ENCODE measurements at places on chromosomes 7 and 10. TPM values are rescaled to one million over a fixed set of nuclear protein-coding genes. Genes with fewer than 3 reads are reported as not detected.

Gene ARL3
- 4.8 TPM for total RNA-seq

Gene PHKG1
- 1.9 TPM for total RNA-seq

Gene CFAP69
- total RNA-seq = 0.20 TPM

Gene ANKRD61
- 0.35 TPM for total RNA-seq

Gene NPSR1
- not detected for total RNA-seq

Gene TEX36
- not detected for total RNA-seq

Gene TMEM270
- not detected for total RNA-seq

Gene TMEM178B
- total RNA-seq = 0.37 TPM

Gene LIPF
- not detected for total RNA-seq

Gene DDC
- total RNA-seq = 0.38 TPM

Gene GFRA1
- total RNA-seq = 0.11 TPM

Gene SRRM3
- total RNA-seq = 0.10 TPM

Gene LIPJ
- total RNA-seq = not detected

Gene ATP5F1C
- total RNA-seq = 260 TPM

Gene CADPS2
- total RNA-seq = 0.18 TPM

Gene GDF2
- total RNA-seq = not detected

Gene IDI2
- not detected for total RNA-seq

Gene CALU
- total RNA-seq = 46.0 TPM

Gene CXCL12
- total RNA-seq = 0.13 TPM

Gene ITIH2
- total RNA-seq = 0.38 TPM

Gene LRRN3
- total RNA-seq = 35.7 TPM

Gene DEPP1
- 0.20 TPM for total RNA-seq

Gene CPN1
- total RNA-seq = not detected

Gene FGL2
- total RNA-seq = 0.37 TPM

Gene INHBA
- 0.28 TPM for total RNA-seq

Gene ZNF12
- total RNA-seq = 15.0 TPM

Gene ACTL6B
- total RNA-seq = not detected

Gene ZNF425
- total RNA-seq = 0.61 TPM

Gene ZNF777
- total RNA-seq = 28.3 TPM

Gene HEPACAM2
- not detected for total RNA-seq

Gene AKR1D1
- not detected for total RNA-seq

Gene NOS3
- 8.2 TPM for total RNA-seq

Gene FAM20C
- 1.7 TPM for total RNA-seq

Gene RHOBTB1
- total RNA-seq = not detected

Gene ASL
- 11.7 TPM for total RNA-seq

Gene CUZD1
- 1.6 TPM for total RNA-seq

Gene LRCH4
- total RNA-seq = 69.3 TPM

Gene PTF1A
- total RNA-seq = not detected

Gene TDRD1
- total RNA-seq = 0.63 TPM

Gene TMEM184A
- total RNA-seq = 0.11 TPM

Gene LEP
- not detected for total RNA-seq

Gene PGAM2
- not detected for total RNA-seq

Gene SORCS1
- not detected for total RNA-seq

Gene PLCE1
- not detected for total RNA-seq

Gene GLRX3
- total RNA-seq = 172 TPM

Gene WNT8B
- not detected for total RNA-seq

Gene COL1A2
- total RNA-seq = 1.6 TPM

Gene MCM10
- 55.4 TPM for total RNA-seq

Gene ANKRD2
- total RNA-seq = not detected

Gene CDK14
- total RNA-seq = 1.1 TPM

Gene RADIL
- total RNA-seq = 0.32 TPM

Gene ZNF488
- 0.10 TPM for total RNA-seq

Gene CALML5
- total RNA-seq = not detected

Gene TRPV5
- total RNA-seq = not detected

Gene C1QL3
- not detected for total RNA-seq

Data from activated T-cell treated with anti-CD3 and anti-CD28 coated beads, Interleukin-2, amount 50 U/mL, for 4 hours (primary cell).